ENCODE measurements at places on chromosomes 11 and 22.

DNA sequence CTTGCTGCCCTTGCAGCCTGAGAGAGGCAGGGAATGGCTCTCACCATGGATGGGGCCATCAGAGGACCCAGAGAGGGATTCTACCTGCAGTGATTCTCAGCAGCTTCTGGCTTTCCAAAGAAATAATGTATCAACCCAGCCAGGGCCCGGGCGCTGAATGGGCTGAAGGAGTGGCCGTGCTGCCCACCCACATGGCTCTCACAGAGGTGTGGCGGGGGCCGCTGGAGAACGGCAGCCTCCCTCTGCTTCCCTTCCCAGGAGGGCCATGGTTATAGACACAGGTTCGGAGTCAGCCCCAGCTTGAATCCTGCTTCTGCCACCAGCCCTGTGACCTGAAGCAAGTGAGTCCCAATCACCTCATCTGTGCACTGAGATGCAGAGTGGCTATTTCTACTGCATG is 82.7 kb downstream of the THAP12 start:
- DNase-seq = no peak

DNA sequence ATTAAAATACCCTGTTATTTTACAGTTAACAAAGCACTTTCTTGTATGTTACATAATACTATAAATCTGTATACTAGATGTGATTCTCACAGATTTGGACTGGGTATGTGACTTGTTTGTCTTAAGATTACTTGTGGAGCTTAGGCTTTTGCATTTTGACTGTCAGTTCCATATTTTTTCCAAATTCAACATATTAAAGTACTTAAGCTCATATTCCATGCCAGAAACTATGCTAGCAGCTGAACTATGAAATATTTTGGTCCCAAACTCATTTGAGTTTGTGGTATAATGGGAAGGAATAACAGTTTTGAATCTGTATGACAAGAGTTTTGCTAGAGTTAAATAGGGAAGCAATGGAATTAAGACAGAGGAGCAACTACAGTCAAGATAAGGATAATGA is 841.4 kb downstream of the JRKL start:
- DNase-seq = no peak

GRCh38 chr11:45169310-45170072 is 23.1 kb downstream of the PRDM11 start:
- no peak for DNase-seq

DNA sequence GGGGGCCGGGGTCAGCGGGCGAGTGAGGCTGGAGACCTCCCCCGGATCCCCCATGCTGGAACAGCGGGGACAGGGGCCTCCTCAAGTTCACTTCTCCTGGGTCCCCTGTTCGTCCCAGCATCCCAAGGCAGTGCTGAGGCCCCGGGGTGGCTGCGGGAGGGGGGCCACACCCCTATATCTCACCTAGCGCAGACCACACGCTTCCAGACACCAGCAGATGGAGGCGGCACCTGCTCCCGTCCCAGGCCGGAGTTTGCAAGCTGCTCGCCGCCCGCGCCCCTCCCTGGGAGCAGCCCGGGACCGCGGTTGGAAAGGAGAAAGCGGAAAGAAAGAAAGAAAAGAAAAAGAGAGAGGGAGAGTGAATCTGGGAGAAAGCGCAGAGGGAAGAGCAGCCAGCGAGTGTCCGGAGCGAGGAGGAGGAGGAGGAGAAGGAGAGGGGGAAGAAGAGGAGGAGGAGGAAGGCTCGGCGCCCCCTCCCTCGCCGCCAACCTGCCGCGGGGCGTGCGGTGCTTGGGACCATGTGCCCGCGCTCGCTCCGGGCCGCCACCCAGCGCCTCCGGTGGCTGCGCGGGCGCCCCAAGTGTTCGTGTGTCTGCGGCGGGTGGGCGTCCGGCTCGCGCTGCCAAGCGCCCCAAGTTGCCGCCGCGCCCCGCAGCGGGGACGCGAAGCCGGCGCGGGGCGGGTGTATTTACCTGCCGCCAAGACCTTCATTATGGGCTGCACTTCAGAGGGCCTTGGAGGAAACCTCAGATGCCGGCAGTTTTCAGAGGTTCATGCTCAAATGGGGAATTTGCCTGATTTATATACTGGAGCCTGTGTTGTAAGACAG is at the start of gene LIF:
LIF (minus strand) TSS at position 775 of the 829 bp plus-strand sequence; CDS start at position 711, 64 bp downstream.
- DNase-seq = no peak

DNA sequence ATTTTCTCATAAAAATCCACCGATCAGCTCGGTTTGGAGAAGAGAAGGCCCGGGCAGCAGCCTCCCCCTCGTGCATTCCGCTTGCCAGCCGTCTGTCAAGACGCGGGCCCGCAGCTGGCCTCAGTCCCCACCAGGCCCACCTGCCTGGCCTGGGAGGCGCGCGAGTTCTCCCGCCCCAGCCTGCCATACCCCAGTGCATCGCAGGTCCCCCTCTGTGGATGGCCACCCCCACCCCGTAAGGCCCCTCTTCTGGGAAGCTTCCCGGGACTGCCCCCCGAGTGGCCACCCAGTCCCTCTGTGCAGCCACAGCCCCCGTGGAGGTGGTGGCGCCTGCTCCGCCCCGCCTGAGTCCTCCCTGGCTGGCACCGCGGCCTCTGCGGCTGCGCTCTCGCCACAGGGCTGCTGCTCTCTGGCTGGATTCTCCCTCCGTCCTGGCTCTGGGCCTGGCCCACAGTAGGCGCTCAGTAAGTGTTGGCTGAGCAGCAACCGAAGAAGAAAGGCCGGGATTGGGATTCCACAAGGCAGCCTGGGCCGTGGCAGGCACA is 74.0 kb upstream of the TCF20 start:
- no peak for DNase-seq

GRCh38 chr11:267491-267994 is 10.7 kb upstream of the NLRP6 start:
- no peak for DNase-seq

DNA sequence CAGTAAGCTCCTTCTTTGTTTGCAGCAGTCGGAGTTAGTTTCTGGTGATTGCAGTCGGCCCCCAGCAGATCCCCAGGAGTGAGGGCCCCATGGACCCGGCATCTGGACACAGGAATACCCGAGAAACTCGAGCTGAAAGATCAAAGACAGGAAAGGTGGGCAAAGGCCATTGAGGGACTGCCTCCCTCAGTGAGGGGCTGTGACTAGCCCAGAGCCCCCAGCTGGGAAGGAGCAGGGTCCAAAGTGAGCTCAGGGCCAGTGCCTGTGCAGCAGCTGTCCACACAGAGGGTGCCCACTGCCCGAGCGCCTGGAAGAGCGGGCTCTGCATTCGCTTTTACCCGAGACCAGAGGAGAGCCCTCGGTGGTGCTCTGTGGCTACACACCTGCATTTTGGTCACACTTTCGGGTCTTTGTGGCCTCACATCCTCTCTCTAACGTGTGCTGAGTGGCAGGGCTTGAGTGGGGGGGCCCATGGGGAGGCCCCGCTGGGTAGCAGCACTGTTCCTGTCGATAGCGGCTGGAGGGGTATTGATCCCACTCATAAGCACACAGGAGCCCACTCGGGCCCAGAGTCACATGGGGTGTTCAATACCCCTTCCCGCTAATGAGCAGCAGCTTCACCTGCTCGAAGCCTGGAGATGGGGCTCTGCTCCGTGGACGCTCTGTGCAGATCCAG is 532.9 kb downstream of the TBC1D22A start:
- no peak for DNase-seq

- DNase-seq = no peak
These were observed 319.0 kb downstream of the DDX10 start for GRCh38 chr11:108983636-108984420.

Data from NCI-H345 (cell line).